ENCODE measurements at places on chromosomes 6 and 20.

- H3K4me1 ChIP-seq, result peaks cover 52% of the 10 kb centered on the region
- H3K36me3 ChIP-seq, result no peaks in the 10 kb centered on the region
- peak overlapping the region; percentile 80 for H3K27ac ChIP-seq
- DNase-seq, result no peak
- H3K27me3 ChIP-seq, result no peaks in the 10 kb centered on the region
- no peak overlapping the region for H3K4me3 ChIP-seq
These were observed 2.5 kb downstream of the GTF2H5 start for GRCh38 chr6:158170656-158171081.

DNA sequence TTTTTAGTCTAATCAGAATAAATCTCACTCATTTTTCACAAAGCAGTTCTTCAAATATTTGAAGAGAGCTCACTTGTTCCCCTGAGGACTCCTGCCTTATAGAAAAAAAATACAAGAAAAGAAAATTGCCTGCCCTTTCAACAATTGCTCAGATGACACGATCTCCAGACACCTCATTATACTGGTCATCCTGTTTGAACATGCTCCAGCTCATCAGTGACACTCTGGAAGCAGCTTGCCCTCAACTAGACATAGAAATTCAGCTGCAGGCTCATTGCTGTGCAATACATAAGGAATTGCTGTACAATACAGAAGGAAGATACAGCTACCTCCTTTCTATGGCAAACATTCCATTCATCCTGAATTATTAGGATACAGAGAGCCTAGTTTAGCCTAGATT, 73.1 kb downstream of the OPN5 start:
- no peaks in the 10 kb centered on the region for H3K4me1 ChIP-seq
- no peaks in the 10 kb centered on the region for H3K27me3 ChIP-seq
- DNase-seq, result no peak
- no peaks in the 10 kb centered on the region for H3K36me3 ChIP-seq

GRCh38 chr20:19688031-19688806, 69.8 kb upstream of the RIN2 start:
- peak; percentile 89 for DNase-seq
- peak overlapping the region; percentile 61 for H3K27ac ChIP-seq
- H3K36me3 ChIP-seq, result peaks cover 5% of the 10 kb centered on the region

DNA sequence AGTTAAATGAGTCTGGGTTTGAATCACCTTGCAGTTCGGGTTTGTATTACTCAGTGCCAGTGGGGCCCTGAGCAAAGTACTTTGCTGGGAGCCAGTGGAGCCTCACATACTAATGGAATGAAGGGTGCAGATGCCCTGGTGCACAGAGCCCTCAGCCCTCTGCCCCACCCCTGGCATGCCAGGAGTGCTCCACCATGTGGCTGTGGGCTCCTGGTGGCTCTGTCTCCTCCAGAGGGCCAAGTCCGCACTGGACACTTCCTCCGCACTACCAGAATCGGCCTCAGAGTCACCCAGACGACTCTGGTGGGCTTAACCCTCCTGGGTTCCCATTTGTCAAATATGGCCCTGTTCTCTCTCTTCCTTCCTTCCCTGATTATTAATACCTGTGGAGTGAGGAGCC, 94.0 kb downstream of the STK35 start:
- no peak overlapping the region for H3K27ac ChIP-seq
- no peak overlapping the region for H3K4me3 ChIP-seq
- H3K4me1 ChIP-seq, result no peaks in the 10 kb centered on the region
- no peaks in the 10 kb centered on the region for H3K36me3 ChIP-seq

DNA sequence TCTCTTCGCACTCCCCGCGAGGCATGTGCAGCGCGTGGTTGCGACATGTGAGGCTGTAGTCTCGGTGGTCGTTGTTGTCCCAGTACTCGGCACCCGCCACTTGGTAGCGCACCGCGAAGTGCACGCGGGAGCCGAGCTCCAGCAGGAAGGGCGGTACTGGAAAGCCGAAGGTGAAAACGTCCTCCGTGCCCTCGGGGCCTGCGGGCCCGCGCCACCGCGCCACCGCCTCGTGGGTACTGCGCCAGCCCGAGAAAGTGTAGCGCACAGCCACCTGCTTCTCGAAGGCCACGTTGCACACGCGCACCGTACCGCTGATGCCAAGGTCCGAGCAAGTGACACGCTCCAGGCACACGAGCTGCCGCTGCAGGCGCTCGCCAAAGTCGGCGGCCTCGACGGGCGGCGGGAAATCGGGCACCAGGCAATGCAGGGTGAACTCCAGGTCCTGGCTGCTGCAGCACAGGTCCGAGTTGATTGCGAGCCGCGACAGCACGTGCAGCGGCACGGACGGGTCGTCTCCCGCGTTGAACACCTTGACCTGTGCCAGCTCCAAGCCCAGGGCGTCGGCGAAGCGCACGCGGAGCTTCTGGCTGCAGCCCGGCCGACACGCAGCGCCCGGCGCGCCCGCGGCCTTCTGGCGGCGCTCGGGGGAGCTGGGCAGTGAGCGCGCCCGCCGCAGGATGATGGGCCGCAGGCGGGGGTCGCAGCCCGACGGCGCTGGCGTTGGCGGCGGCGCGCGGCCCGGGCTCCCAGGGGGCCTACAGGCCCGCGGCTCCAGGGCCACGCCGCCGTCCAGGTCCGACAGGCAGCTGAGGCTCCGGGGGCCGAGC, 840 bp downstream of the PPP1R3D start:
- peak overlapping the region; percentile 79 for H3K4me3 ChIP-seq
- H3K27ac ChIP-seq, result peak overlapping the region; percentile 92
- no peaks in the 10 kb centered on the region for H3K27me3 ChIP-seq
- H3K4me1 ChIP-seq, result peaks cover 31% of the 10 kb centered on the region
- DNase-seq, result no peak

GRCh38 chr20:1895674-1896483, 672 bp downstream of the SIRPA start:
- peak overlapping the region; percentile 97 for H3K27ac ChIP-seq
- DNase-seq, result no peak
- peak overlapping the region; percentile 80 for H3K4me3 ChIP-seq
- H3K27me3 ChIP-seq, result no peaks in the 10 kb centered on the region
- no peaks in the 10 kb centered on the region for H3K36me3 ChIP-seq
- H3K4me1 ChIP-seq, result peaks cover 68% of the 10 kb centered on the region

GRCh38 chr6:110566346-110567125, 90.1 kb upstream of the SLC22A16 start:
- no peak overlapping the region for H3K4me3 ChIP-seq
- H3K27ac ChIP-seq, result no peak overlapping the region
- H3K36me3 ChIP-seq, result no peaks in the 10 kb centered on the region
- no peaks in the 10 kb centered on the region for H3K4me1 ChIP-seq

DNA sequence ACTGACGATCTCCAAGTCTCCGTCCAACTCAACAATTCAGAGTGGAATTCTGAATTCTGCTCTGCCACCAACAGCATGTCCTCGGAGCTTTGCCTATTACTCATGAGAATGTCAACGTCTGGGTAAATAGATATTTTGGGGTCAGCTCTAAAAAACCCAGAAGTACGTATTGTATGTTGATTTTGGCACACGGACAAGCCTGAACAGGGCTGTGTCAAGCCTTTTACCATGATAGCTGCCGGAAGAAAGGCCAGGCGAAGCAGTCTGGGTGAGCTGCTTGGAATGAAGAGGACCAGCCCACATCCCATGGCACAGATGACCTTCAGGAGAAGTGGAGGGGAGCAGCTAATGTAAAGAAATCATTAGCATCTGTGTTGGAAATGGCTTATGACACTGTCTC, 88.0 kb upstream of the JAG1 start:
- peak overlapping the region; percentile 69 for H3K27ac ChIP-seq
- H3K4me3 ChIP-seq, result no peak overlapping the region
- H3K36me3 ChIP-seq, result no peaks in the 10 kb centered on the region
- H3K4me1 ChIP-seq, result no peaks in the 10 kb centered on the region
- no peaks in the 10 kb centered on the region for H3K27me3 ChIP-seq
